Activated naive CD4-positive, alpha-beta T cell treated with anti-CD3 and anti-CD28 coated beads, Interleukin-2, amount 10 ng/mL, durations not matched to agents 7 days and 5 days (primary cell): ENCODE measurements at places on chromosomes 3 and 15.
A peak's percentile ranks its signal among the peaks of the same experiment; 100 is the strongest.

- peak; percentile 65 for DNase-seq
Observed at GRCh38 chr3:48990636-48991469, 812 bp downstream of the P4HTM start.

- DNase-seq, result no peak
Observed at GRCh38 chr15:60967728-60968127, 261.4 kb downstream of the RORA start.

DNA sequence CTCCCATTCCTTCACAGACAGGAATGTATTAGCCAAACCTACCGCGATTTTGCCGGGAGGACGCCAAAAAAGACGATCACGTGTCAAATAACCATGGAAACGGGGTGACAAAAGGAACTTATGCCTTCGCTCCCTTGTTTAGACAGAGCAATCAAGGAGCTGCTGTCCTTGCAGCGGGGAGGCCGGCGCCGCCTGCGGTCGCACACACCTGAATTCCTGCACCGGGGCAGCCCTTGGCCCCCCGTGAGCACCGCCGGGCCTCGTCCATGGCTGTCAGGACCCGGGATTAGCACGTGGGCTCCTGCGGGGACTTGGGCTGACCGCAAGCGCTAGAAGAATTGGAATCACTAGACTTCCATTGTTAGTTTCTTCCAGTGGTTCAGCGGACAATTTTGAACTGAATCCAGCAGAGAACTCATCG is 193.1 kb downstream of the SHQ1 start:
- DNase-seq, result no peak

GRCh38 chr3:4720316-4721075 is 227.3 kb downstream of the ITPR1 start:
- DNase-seq, result no peak

- no peak for DNase-seq
Observed at GRCh38 chr3:123518892-123519485, 65.9 kb downstream of the HACD2 start.

DNA sequence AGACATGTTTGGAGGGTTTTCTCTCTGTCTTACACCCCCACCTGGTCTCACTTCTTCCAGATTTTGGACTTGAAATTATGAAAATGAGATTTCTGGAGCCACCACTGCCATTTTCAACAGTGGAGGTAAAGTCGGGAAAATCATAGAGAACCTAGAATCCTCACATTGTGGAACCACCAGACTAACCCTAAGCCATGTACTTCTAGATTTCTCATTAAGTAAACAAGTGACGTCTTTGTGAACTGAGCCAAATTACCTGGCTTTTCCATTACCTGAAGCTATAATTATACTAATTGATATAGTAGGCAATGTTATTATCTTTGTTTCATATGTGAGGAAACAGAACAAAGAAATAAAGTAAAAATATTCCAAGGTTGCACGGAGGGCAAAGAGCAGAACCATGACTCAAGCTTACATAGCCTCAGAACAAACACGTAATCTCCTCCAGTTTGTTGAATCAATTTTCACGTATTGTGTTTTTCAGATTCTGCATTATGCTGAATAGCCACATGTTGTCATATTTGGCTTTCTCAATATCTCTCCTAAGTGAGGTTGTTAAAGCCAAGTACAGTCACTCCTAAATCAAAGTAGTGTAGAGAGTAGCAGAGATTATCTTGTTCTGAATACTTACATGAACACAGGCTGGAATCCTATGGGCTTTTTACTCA is 101.3 kb upstream of the CMC1 start:
- no peak for DNase-seq

GRCh38 chr3:45555666-45556065 is 38.9 kb upstream of the LIMD1 start:
- no peak for DNase-seq

DNA sequence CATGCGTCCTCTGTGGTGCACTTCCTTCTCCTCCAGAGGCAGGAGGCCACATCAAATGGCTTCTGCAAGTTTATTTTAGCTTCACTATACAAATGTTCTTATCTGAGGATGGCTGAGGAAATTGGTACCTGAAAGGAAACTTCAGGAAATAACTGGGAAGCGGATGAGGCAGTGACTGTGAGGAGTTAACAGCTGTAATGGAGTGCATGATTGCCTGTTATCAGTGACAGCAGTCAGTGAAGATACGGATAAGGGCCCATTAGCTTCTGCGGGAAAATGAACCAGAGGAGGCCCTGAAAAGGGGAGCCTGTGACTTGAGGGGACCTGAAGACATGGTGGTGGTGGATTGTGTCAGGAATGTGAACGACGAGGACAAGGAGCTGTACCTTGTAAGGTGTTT is 51.8 kb downstream of the SPATA16 start:
- DNase-seq, result no peak

GRCh38 chr3:131082871-131083863 is 56.5 kb downstream of the NEK11 start:
- no peak for DNase-seq

DNA sequence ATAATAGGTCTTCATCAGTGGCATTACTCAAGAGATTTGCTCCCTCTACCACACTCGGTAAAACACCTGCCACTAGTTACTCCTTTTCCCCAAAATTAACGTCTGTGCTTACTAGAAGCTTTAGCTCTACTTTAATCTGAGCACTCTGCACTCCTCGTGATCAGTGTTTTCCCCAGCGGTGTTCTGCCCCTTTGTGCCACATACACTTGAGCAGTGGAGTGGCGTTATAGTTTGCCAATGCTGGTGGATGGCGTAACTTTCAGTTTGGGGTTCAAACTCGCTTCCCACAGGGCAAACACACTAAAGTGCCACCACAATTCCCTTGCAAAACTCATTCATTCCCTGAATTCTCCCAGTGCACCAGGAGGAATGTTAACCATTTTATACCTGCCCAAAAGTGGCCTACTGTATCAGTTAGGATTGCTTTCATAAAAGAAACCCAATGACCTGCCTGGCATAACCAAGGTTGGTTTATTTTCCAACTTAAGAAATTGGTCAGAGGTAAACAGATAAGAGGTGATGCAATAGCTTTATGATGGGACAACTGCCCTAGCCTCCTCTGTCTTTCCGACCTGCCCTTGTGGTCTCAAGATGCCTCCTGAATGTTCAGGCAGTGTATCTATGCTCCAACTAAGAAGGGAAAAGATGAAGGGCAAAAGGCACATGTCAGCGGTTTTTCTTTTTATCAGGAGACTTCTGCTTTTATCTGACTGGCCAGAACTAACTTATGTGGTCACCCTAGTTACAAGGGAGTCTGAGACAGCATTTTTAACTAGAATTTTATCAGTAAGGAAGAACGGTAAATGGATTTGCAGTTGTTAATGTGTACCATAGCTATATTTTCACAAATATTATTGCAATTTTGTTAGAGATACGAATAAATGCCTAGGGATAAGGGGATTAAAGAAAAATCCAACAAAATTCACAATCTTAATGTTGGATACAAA is 83.9 kb downstream of the FSIP1 start:
- no peak for DNase-seq
